ENCODE measurements at places on chromosomes 5 and 9.

GRCh38 chr5:80864706-80865435 lies 95.3 kb upstream of the RASGRF2 start:
- DNase-seq = peak; percentile 75

DNA sequence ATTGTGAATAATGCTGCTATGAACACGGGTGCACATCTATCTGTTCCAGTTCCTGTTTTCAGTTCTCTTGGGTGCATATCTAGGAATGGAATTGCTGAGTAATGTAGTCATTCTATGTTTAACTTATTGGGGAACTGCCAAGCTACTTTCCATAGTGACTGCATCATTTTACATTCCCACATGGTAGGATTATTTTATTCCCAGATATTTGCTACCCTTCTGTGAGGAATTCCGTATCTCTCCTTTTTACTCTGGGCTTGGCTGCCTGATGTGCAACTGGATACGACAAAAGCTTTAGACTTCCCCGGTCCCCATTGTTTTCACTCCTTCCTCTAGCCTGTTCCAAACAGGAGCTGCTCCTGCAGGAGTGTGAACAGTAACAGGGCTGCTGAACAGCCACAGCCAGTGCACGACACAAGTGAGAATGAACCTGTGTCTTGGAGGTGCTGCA lies 7.2 kb downstream of the TAS2R1 start:
- no peak for DNase-seq

GRCh38 chr5:127634007-127634406 lies 14.9 kb upstream of the CTXN3 start:
- DNase-seq = no peak

DNA sequence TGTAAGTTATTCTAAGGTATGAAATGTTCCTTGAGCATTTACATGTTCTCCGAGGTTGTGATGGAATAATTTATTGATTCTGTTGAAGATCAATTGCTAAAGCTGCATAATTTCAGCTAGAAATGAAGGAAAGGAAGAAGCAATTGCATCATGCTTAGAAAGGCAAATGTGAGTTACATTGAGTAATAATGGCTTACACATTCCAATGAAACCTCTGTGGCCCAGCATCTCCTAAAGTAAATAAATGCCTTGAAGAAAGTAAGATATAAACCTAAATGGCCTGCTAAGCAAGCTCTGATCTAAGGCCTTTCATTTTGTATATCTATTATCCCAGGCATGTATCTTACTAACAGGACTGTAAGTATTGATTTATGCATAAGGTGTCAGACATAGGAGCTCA lies 677.3 kb upstream of the RGMB start:
- no peak for DNase-seq

- DNase-seq = peak; percentile 65
Observed at GRCh38 chr5:98774192-98775033, 950 bp downstream of the RGMB start.

GRCh38 chr5:155025895-155026294 lies 12.3 kb downstream of the KIF4B start:
- DNase-seq = no peak

GRCh38 chr5:60613826-60614225 lies 86.1 kb downstream of the DEPDC1B start:
- DNase-seq = no peak

DNA sequence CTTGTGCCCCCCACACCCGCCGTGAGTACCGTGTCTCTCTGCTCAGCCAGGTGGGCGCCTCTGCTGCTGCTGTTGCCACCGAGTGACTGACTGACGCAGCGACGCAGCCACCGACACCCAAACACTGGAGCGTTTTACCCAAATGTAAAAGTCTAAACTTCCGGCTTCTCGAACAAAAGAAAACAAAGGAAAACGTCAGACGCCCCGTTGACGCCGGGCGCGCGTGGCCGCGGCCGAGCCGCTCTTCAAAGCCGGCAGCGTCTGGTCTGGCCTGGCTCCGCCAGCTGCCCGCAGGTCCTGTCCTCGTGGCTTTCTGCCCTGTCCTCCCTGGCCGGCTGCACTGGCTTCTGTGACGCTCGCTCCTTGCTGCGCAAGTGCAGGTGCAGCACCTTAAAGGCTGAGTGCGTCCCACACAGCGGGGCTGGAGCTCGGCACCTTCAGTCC lies 41.4 kb upstream of the CLPTM1L start:
- DNase-seq = peak; percentile 60

DNA sequence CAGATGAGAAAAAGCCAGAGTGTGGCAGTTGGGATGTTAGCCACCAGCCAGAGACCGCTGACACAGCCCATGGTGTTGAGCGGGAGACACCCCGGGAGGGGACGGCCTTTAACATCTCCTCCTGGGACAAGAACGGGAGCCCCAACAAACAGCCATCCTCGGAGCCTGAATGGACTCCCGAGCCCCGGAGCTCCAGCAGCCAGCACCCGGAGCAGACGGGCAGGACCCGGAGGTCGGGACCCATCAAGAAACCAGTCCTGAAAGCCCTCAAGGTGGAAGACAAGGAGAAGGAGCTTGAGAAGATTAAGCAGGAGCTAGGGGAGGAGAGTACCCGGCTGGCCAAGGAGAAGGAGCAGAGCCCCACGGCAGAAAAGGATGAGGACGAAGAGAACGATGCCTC lies 28.0 kb upstream of the POMT1 start:
- no peak for DNase-seq

GRCh38 chr5:172370648-172371545 lies 83.4 kb downstream of the SH3PXD2B start:
- DNase-seq = peak; percentile 69

DNA sequence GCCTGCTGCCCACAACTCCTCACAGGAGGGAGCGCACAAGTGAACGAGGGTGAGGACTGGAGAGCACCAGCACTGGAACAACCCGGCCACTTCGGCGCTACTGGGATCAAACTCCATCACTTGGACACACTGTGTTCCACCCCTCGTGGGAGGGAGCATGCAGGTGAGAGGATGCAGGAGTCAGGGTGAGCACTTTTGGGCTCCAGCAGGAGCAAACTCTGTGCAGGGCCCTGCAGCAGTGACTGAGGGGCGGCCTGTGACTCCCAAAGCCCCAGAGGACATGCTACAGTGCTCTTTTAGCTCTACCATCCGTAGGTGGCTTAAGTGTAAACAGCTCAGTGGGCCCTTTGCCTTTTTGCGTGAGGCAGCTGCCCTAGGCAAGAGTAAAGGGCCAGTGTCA lies 4.4 kb upstream of the MOCS2 start:
- DNase-seq = no peak

DNA sequence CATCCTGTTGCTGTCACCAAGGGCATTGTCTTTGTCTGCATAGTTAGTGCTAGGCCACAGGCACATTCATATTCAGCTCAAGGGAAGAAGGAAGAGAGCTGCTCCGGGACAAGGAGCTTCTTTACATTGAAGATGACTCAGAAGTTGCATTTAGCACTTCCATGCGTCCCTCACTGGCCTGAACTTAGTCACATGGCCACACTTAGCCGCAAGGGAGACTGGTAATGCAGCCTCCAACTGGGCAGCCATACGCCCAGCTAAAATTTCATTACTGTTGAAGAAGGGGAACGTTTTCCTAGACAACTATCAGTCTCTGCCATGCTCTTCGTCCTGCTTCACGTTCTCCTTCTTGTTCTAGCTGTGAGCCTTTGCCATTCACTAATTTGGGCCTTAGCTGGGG lies 20.0 kb downstream of the ACTL7B start:
- DNase-seq = no peak

- no peak for DNase-seq
Observed at GRCh38 chr5:112566251-112566650, 147.2 kb upstream of the EPB41L4A start.

- no peak for DNase-seq
Observed at GRCh38 chr9:98321269-98321668, 65.8 kb upstream of the TBC1D2 start.

GRCh38 chr5:95690333-95690732 lies 7.5 kb upstream of the SPATA9 start:
- DNase-seq = no peak

GRCh38 chr9:134314039-134314949 lies 12.0 kb upstream of the RXRA start:
- no peak for DNase-seq

DNA sequence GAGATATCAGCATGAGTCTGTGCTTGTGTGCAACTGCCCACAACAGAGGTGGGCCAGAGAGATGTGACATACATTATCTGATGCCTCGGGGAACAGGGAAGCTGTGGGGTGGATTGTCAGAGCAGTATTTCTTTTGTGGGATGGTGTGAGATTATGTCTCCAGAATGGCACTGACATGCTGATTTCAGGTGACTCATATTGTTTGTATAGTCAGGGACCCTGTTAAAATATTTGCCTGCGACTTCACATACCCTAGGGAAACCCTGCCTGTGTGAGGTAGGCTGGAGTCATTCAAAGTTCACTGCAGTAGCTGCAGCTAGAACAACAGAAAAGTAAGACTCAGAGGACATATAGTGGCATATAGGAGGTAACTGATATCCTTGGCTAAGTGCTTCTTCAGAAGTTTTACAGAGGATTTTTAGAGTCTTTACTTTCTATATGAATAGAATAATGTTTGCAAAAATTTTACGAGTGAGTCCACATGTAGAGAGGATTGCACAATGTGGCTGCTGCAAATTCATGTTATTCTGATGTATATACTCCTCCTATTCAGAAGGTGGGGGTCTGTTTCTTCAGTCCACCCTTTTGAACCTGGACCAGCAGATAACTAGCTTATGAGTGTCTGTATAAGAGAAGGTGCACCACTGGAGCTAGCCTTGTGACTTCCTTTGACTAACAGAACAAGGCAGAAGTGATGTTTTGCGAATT lies 89.3 kb downstream of the MACIR start:
- DNase-seq = no peak

- no peak for DNase-seq
Observed at GRCh38 chr5:74040065-74040551, 414.1 kb downstream of the ARHGEF28 start.

DNA sequence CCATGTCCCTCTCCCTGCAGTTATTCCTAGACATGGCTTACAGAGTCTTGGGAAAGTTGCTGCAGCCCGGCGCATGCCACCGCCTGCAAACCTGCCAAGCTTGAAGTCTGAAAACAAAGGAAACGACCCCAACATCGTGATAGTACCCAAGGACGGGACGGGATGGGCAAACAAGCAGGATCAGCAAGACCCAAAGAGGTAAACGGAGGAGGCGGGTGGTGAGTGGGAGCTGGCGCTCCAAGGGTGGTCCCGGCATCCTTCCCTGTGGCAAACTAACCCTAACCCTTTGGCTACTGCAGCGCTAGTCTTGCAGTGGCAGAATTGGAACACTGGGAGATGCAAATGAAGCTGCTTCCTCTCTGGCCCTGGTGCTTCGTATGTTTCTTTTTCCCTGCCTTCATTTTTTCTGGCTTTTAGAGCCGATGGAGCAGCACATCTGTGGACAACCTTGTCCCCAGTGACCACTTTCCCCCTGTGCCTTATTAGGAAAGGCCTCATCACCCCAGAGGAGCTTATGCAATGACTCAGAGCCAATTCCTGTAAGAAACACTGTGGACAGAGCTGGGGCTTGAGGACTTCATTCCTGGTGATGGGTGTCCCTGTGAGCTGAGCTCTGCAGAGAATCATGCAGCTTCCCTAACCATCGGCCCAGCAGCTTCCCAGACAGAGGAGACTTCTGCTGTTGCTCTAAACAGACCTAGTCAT lies 38.9 kb downstream of the PRRC2B start:
- no peak for DNase-seq

DNA sequence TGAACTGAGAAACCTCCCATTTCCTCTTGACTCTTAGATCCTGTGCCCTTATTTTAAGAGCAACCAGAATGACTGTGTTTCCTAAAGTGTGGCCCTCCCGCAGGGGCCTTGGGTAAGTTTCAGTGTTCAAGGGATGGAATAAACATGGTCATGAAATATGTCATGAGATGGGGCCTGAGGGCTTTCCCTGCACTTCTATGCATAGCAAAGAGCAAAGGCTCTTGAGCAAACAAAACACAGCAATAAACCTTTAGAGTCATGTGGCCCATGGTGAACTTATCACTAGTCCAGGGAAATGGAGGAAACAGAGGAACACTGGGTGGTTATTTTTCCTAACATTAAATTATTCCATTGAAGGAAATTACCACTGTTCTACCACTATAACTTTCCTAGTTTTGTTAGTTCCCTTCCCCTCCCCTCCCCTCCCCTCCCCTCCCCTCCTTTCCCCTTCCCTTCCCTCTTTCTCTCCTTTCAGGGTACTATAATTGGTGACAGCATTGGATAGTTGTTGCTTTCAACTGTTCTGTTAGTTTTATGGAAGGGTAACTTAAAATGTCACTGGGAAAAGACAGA lies 72.4 kb downstream of the CTSL start:
- no peak for DNase-seq

DNA sequence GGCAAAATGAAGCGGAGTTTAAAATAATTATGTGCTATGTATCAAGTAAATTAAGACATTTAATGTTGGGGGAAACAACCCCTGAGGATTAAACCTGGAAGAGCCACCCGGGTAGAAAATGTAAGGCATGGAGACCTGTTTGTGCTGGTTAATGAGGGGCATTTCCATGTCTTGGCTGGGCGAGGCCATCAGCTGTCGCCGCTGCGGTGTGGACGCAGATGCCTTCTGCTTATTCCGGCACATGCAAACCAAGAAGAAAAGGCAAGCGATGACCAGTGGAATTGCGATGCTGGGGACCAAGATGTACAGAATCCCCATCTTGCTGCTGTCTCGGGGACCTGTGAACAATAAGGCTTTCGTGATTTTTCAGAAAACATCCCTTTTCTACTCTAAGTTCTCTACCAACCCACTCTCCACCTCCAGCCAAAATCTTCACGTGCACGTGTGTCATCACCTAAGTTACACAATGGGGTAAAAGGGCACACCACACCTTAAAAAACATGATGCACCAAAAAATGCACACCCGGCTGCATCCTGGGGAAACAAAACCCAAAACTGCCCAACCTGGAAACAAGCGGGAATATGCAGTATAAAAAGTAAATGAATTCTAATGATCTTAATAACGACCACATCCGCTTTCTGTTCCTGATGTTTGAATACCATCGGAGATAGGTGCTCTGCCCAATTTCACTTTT lies 223.5 kb downstream of the ROR2 start:
- no peak for DNase-seq

DNA sequence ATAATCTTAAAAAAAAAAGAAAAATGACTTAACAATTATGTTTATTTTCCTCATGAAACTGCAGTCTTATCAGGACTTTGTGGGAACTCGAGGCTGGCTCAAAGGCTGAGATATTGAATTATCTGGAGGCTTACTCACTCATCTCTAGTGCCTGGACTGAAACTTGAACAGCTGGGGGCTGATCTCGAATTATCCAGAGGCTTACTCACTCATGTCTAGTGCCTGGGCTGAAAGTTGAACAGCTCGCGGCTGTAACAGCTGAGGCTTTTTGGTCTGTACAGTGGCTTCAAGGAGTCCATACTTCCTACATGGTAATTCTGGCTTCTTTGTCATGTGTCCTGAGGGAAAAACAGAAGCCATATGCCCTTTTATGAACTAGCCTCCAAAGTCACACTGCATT lies 371.9 kb downstream of the CETN3 start:
- no peak for DNase-seq

- DNase-seq = no peak
Observed at GRCh38 chr5:115577741-115578140, 24.5 kb downstream of the TICAM2 start.

GRCh38 chr5:38494763-38495162 lies 61.7 kb downstream of the LIFR start:
- DNase-seq = no peak
